ENCODE measurements at places on chromosomes 6 and 20. TPM values are rescaled to one million over a fixed set of nuclear protein-coding genes. Genes with fewer than 3 reads are reported as not detected.

Gene COL9A3
- 0.17 TPM for total RNA-seq

DNA sequence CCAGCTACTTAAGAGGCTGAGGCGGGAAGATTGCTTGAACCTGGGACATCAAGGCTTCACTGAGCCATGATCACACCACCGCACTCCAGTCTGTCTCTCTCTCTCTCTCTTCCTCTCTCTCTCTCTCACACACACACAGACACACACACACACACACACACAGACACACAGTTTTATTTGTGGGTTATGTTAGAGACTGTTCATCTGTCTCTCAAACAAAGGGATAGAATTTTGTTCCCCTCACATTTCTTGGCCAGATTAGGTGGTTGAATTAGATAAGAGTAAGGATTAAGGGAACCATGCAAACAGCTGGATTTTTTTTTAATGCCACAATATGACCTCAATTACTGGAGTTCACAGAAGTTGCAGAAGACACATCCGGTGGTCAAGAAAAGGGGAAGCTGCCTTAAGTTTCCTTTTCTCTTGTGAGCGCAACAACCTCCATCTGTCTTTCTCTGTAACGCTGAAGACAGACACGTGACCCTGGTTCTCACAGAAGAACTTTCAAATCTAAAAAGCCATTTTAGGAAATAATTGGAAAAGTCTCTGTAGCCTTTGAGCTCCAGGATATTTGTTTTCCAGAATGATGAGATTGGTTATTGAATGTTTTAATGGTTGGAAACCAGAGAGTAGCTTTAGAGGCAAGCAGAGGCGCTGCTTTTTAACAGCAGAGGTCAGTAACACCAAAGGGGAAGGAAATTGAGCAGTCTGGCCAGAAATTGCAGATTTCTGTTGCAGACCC is 32.9 kb upstream of the LGSN start:
- peak; percentile 53 for DNase-seq

Gene PI16
- not detected for total RNA-seq

DNA sequence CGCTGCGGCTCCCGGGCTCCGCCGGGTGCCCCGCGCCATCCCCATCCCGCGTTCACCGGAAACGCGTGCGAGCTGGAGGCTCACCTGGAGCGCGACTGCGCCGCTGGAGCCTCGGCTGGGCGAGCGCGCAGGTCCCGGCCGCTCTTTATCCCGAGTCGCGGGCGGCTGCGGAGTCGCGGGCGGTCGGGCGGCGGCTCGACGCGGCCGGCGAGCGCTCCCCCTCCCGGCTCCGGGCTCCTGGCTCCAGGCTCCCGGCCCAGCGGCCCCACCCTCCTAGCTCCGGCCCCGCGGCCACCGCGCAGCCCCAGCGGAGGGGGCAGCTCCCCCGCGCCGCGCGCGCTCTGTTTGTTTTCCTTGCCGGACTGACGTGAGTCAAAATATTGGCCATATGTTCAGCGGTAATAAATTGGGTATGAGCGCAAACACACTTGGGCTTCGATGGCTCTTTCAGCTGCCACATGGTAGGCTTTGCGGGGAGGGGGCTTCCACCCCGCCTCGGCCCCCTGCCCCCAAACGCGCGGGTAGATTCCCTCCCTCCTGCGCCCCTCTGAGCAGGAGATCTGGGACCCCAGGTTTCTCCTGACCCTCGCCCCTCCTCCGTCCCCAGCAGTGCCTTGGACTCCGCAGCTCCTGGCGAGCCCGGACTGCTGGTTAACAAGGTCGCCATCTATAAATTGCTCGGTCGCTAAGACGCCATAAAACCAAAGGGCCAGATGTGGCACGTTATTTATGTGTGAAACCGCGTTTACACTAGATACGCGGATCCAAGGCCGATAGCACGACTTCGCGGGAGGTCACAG is 8.8 kb upstream of the NKX2-2 start:
- no peak for DNase-seq

DNA sequence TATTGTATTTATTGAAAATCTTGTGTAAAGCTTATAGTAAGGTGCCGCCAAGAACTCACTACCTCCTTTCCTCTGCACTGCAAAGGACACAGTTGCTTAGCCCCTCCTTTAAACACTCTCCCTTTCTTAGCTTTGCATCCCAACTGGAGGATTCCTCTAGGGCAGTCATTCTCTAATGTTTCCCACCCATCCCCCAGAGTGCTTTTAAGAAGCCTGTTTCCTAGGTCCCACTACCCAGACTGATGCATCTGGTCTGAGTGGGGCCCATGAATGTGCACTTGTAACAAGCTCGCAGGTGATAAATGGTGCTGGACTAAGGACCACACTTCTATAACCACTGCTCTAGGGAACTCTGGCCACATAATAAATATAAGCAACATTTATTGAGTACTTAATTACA is 55.2 kb downstream of the B4GALT5 start:
- DNase-seq = no peak

DNA sequence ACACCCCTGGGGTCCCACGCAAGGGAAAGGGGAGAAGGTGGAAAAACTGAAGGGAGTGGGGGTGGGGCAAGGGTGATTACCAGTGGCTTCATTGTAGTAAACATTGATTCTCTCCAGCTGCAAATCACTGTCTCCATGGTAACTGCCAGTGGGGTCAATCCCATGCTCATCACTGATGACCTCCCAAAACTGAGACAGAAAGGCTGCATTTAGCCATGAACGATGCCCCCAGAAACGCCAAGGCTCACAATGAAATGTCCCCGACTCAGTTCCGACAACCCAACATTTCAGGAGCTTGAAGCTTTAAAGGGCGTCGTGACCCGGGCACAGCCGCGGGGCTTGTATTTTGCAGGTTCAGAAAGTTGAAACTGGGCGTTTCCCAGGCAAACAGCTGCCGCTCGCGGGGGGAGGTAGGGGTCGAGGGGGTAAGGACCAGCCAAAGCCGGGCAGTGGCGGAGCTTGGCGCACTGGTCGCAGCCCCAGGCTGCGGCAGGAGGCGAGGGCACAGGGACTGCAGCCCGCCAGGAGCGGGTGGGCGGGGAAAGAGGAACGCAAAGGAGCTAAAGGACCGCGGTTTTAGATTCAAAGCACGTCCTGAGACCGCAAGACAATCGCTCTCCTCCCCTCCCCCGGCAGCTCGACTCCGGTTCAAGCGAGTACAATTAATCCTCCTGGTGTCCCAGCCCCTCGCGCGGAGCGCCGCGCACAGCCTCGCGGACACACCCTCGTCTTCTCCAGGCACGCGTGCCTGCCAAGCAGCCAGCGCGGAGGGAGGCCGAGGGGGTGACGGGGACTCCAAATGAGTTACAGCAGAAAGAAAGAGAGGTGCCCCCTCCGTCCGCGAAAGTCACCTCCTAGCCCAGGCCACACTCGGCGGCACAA is 731 bp downstream of the TUBB2B start:
- peak; percentile 77 for DNase-seq

GRCh38 chr6:141877275-141877983 is 255.3 kb upstream of the GJE1 start:
- DNase-seq = no peak

- peak; percentile 99 for DNase-seq
Observed at GRCh38 chr6:106519460-106520394, 109.6 kb downstream of the RTN4IP1 start.

DNA sequence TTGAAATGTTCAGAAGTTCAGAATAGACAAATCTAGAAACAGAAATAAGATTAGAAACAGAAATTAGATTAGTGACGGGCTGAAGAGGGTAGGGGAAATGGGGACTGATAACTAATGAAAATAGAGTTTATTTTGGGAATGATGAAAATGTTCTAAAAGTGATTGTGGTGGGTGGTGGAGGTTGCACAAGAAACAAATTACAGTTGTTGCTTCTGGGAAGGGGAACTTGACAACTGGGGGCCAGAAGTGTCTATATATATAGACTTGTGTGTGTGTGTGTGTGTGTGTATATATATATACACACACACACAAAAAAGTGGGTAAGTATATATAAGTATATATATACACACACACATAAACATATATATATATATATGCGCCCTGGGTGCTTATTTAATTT is 86.5 kb upstream of the RREB1 start:
- DNase-seq = no peak

Gene OPRL1
- total RNA-seq = 0.59 TPM

DNA sequence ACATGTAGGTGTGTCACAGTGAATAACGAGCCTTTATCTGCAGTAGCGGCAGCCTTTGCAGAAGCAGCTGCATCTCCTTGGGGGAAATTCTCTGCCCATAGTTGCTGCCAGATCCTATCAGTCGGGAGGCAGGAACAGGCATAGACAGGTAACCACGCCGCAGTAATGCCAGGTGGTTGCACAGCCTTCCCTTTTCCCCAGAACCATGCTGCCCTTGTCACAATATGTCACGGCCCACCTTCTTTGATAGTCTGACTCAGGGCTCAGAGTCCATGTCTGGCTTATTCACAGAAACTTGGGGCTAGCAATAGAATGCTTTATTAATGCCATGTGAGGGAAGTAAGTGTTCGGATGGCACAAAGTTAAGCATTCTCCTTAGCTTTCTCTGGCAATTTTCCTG is 76.6 kb downstream of the F13A1 start:
- no peak for DNase-seq

DNA sequence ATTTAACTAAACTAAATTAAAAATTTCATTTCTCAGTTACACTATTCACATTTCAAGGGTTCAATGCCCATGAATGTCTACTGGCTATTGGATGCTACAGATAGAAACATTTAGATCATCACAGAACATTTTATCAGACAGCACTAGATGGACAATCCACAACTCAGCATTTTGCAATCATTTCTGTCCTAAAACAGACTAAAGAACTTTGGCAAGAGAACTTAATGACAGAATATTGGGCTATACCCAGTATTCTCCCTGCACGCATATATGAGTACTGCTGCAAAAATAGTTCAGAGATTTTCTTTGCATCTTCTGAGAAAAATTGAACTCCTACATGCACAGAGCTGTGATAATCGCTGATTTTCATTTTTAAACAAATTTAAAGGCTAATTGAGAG is 36.1 kb upstream of the FBXO30 start:
- DNase-seq = no peak

Gene LST1
- total RNA-seq = not detected

- no peak for DNase-seq
Observed at GRCh38 chr6:45132658-45133294, 195.4 kb upstream of the RUNX2 start.

DNA sequence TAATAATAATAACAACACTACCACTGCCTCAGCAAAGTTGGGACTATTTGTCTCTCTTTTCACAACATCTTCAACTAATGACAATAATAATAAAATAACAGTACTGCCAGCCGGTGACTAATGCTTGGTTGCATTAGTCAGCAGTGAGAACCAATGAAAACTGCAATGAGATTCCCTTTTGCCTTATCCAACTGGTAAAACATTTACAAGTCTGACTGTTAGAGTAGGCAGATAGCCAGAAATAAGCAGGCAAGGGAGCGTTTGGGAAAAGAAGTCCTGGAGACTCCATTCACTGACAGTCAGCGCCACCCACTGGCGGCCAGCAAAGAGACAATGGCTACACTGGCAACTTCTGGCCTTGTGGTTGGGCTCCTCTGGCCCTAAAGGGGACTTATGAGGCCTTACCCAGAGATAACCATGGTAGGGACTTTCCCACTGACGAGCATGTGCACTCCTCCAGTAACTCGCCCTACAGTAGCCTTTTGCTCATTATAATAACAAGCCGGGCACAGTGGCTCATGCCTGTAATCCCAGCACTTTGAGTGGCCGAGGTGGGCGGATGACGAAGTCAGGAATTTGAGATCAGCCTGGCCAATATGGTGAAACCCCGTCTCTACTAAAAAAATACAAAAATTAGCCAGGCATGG is 3.4 kb upstream of the NSFL1C start:
- DNase-seq = peak; percentile 100

GRCh38 chr6:44253307-44254101 is 3.8 kb downstream of the SLC35B2 start:
- peak; percentile 65 for DNase-seq

Gene RBM24
- 24.1 TPM for total RNA-seq

GRCh38 chr20:20212675-20213096 is 155.2 kb upstream of the INSM1 start:
- no peak for DNase-seq

- DNase-seq = no peak
Observed at GRCh38 chr20:58005581-58006345, 222.7 kb downstream of the ANKRD60 start.

Gene GLP1R
- not detected for total RNA-seq

DNA sequence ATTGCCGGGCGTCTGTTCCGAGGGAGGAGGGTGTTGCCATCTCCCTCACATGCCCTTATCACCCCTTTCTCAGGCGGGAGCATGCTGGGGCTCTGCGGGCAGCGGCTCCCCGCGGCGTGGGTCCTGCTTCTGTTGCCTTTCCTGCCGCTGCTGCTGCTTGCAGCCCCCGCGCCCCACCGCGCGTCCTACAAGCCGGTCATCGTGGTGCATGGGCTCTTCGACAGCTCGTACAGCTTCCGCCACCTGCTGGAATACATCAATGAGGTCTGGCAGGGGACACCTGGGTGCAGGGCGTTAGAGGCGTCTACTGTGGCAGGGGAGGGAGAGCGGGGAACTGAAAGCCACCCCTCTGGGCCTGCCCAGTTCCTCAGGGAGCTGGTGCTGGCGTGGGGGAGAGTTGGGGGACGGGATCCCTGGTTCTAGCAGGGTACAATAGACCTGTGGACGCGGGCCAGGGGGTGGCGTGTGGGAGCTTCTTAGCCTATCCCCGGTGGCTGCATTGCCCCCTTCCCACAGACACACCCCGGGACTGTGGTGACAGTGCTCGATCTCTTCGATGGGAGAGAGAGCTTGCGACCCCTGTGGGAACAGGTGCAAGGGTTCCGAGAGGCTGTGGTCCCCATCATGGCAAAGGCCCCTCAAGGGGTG is 697 bp downstream of the PPT2 start:
- peak; percentile 78 for DNase-seq

DNA sequence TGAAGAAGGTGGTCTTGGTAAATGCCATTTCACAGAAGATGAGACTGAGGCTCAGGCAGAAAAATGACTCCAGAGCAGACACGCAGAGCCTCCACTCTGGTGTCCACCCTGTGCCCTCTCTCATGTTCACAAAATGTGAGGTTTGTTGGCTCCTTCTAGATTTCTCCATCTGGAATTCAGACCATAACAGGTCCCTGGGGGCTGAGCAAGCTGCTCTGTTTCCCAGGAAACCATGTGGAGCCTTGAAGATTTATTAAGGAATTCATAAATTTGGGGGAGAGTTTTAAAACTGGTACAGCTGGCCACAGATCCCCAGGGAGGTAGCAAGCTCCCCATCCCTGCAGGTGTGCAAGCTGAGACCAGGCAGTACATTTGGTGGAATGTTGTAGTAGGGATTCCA is 38.8 kb upstream of the SIRPA start:
- no peak for DNase-seq

DNA sequence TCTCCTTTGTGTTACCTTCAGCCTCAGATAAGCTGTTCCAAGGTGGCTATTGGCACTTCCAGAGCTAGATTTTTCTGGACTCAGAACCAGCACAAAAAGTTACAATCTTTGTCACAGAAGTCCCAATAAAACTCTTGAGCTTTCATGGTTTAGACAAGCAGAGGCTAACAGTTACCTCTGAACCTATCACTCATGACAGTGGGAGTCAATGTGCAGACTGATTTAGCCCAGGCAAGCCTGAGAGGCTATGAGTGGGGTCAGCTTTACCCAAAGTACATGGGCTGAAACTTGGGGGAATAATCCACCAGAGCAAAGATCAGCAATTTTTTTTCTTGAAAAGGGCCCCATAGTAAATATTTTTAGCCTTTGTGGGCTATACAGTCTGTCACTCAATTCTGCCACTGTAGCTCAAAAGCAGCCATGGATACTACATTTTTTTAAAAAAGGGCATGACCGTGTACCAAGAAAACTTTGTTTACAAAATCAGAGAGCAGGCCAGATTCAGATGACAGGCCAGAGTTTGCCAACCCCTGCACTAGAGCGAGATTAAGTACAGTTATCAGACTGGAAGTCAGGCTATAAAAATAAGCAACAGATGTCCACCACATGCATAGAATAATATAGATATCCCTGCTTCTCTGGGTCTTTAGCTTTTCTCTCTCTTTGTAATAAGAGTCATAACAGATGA is 20.0 kb downstream of the CCN2 start:
- DNase-seq = no peak

Gene BHLHE23
- not detected for total RNA-seq
